ENCODE measurements at places on chromosomes 11 and 22.

GRCh38 chr11:97995874-97996273 is 1024.9 kb upstream of the CNTN5 start:
- no peak for DNase-seq

DNA sequence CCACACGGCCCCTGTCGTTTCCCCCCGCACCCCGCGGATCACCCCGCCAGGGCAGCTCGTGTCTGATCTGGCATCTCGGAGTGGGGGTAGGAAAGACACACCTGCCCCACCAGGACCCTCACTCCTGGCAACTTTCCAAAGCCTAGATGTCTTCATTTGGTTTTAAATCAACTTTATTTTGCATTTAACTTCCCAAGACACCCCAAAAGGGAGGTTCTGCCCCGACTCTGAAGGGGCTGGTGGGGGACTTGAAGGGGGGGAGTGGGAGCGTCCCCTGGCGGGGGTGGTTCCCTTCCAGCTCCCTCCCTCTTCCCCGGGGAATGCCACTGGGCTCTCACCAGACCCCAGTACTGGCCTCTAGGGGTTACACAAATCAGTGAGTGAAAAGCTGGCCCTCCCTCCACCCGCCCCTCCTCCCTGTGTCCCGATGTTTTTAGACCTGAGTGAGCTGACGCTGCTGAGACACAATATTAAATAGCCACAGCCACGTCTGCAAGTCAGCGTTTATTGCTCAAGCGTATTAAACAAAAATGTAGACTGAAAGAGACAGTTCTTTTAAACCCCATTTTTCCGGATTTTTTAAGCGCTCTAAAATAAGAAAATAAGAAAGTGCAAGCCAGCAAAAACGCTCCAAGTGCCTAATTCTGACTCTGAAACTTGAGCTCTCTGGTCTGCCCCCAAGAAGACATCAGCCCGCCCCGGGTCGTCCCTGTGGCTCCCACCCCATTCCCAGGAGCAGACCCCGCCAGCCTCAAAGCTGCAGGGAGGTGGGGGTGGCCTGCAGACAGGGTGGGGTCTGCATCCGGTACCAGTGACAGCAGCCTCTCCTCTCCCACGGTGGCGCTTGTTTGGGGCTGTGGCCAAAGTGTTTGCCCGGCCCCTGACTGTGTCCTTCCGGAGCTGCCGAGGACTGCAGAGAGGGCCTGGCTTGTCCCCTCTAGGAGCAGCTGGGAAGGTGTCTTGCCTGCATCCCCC is 1.1 kb upstream of the TTLL8 start:
- DNase-seq = no peak

- DNase-seq = no peak
These were observed 13.6 kb downstream of the GATD1 start for GRCh38 chr11:763549-764321.

- peak; percentile 50 for DNase-seq
These were observed 2.7 kb downstream of the RNH1 start for GRCh38 chr11:504053-504993.

GRCh38 chr11:123704341-123704740 is 37.1 kb downstream of the ZNF202 start:
- DNase-seq = no peak

DNA sequence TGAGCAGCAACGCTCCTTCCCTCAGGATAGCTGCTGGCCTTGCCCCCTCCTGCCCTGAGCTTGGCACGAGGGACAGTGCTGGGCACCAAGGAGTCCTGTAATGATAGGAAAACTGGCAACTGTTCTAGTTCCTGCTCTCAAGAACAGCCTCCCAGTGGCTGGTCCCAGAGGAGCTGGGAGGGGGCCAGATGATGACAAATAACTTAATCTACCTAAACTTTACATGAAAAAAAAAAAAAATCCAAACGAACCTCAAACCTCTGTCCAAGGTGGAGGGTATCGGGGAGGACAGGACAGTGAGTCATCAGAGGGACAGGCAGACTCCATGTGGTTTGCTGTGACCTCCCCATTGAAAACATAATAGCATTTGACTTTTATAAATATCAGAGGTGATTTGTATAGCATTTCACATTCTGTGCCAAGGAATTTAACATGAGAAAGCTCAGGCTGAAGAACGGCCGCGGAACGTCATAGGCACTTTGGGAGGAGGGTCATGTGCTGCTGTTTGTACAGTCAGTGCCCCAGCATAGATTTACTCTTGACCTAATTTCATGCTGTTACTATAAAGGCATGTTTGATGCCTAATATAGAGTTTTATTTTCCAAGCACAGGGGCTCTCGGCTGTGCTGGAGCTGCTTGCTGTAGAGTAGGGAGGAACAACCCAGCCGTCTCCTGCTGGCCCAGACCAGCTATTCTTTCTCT is 98.2 kb upstream of the NNMT start:
- DNase-seq = peak; percentile 61
